IPS DF 19.7 (cell line): ENCODE measurements at places on chromosomes 5 and 9.
A peak's percentile ranks its signal among the peaks of the same experiment; 100 is the strongest.

DNA sequence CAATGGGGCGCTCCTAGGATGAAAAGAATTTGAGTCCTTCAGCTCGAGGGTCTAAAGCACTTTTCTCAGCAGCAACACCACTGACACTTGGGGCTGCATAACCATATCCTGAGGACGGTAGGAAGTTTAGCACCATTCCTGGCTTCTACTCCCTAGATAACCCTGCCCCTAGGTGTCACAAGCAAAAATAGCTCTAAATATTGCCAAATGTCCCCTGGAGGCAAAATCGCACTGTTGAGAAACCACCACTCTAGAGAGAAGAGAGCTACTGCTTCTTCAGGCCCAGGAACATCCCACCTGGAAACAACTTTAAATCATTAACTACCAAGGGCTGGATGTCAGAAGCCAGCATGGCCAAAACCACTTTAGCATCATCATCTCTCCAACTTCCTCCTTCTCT is 29.8 kb downstream of the MYO10 start:
- no peak for DNase-seq

GRCh38 chr5:157186309-157187045 is 5.8 kb downstream of the ITK start:
- no peak for DNase-seq

- no peak for DNase-seq
Measured at GRCh38 chr5:65066387-65067146, 297.8 kb downstream of the CWC27 start.

DNA sequence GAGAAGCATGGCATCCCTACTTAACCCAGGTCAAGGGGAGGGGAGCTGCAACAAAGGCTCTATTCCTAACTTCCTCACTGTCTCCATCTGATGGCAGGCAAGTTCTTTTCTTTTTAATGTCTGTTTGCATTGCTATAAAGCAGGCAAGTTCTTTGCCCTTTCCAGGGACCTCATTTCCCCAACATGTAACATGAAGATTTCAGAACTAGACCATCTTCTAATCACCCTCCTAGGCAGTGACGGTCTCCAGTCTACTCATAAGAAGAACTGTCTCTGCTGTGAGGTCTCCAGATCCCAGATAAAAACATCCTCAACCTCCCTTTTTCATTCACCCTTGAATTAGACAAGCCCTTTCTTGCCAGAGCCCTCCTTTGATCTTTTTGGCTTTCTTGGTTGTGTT is 42.1 kb downstream of the PPP1R2B start:
- no peak for DNase-seq

GRCh38 chr5:149235841-149236240 is 35.8 kb upstream of the AFAP1L1 start:
- no peak for DNase-seq

GRCh38 chr5:36442796-36443195 is 141.1 kb upstream of the RANBP3L start:
- no peak for DNase-seq

DNA sequence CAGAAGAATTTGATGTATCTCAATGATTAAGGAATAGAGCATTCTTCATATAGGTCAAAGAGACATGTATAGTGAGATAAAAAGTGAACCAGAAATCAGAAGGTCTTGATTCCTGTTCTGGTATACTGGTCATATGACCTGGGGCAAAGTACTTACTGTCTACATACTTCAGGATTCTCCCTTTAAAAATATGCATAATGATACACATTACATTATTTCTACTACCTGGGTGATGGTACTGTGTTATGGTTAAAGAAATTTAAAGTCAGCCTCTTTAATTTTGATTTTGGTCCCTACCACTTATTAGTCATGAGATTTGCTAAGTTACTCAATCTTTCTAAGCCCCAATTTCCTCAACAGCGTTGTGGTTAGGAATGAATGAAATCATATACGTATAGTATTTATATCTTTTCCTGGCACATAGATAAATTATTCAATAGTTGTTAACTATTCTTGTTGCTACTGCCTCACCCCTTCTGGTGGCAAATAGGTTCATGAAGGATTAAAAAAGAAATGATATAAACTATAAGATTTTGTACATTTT is 984.1 kb downstream of the TLE4 start:
- no peak for DNase-seq

GRCh38 chr9:131722255-131722654 is 17.6 kb downstream of the RAPGEF1 start:
- DNase-seq, result no peak

- DNase-seq, result no peak
Measured at GRCh38 chr9:95506428-95506677, 10.4 kb downstream of the PTCH1 start.

GRCh38 chr9:83479765-83480164 is 58.4 kb downstream of the FRMD3 start:
- DNase-seq, result no peak

GRCh38 chr9:76626980-76627379 is 137.3 kb upstream of the PCA3 start:
- no peak for DNase-seq

GRCh38 chr5:111120911-111121310 is 28.8 kb downstream of the WDR36 start:
- DNase-seq, result no peak

- no peak for DNase-seq
Measured at GRCh38 chr9:125137200-125137599, 6.1 kb downstream of the SCAI start.

GRCh38 chr9:95419444-95419843 is 97.3 kb downstream of the PTCH1 start:
- no peak for DNase-seq

- no peak for DNase-seq
Measured at GRCh38 chr5:84092738-84093137, 291.9 kb downstream of the EDIL3 start.

DNA sequence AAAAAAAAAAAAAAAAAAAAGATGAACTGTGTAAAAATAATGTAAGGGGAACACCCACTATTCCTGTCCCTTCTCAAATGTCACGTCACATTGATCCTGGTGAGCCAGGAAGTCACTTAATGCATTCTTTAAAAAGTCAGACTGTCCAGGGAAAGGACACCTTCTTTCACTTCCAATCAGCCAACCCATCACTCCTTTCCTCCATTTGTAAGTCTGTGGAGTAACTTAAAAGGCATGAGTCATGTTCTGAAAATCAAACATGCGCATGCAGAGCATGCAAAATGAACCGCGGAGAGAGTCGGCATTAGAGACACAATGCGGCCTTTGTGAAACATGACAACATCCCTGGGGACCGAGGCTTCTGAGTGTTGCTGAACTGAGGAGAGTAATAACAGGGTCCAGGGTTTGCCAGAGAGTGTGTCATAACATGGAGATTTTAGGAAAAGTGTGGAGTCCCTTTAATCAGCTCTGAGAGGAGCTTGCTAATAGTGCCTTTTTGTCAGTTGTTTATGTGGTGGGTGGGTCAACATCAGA is 77.6 kb upstream of the SEMA6A start:
- DNase-seq, result peak; percentile 47

DNA sequence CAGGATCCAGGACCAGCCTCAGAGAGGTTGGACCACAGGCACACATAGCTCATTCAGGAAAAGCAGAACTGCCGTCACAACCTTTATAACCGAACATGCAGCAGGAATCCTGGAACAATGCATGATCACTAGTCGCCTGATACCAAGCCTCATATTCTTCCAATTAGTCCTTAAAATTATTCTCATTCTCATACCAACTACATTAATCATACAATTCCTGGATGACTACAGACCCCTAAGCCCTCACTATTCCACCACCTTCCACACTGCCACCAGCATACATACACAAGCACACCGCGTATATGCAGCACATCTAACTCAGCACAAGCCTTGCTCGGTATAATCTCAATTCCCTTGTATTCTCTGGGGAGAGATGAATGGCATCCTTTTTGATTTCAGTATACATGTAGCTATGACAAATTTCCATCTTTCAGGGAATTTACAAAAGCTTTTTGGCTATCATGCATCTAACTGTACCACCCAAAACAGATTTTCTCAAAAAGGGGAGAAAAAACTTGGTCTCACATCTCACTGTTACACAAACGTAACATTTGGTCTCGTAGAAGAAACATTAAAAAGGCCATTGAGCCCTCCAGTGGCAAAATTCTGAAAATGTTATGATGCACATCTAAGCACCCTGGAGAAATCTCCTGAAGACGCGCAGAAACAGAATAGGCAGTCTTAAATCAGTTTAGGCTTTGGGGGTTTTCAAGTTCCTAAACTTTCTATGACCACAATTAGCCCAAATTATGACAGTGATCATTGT is 46.2 kb downstream of the MCTP1 start:
- DNase-seq, result no peak

- no peak for DNase-seq
Measured at GRCh38 chr5:173664154-173664526, 47.7 kb upstream of the BOD1 start.

DNA sequence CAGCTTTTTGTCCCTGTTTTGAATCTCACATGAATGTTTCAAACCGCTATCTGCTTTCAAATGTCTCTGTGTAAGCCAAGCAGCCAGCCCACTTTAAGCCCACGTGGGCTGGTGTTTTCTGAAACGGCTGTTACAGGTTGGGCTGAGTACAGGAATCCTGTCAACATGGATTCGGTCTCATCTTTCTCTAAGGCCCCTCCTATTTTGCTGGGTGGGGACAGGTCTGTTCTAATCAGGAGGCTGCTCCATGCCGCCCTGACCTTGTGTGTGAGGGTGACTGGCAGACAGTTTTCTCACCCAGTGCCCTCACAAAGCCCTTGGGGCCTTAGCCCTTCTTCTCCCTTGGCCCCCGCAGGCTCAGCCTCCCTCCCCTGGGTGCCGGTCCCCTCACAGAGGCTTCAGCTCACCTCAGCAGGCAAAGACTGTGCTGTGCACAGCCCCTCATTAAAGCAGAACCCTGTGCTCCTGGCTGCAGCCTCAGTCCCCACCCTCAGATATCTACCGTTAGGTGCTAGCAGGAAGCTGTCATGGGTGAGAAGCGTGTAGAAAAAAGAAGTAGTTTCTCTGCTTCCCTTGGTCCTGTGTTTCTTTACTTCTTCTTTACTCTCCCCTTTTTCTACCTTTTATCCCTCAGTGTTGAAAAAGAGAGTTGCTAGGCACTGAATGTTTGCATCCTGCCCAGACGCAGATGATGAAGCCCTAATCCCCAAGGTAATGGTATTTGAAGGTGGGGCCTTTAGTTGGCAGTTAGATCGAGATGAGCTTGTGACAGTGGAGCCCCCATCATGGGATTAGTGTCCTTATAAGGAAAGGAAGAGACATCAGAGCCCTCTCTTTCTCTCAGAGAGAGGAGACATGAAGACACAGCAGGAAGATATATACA is 205.7 kb downstream of the ADAMTS12 start:
- DNase-seq, result no peak

DNA sequence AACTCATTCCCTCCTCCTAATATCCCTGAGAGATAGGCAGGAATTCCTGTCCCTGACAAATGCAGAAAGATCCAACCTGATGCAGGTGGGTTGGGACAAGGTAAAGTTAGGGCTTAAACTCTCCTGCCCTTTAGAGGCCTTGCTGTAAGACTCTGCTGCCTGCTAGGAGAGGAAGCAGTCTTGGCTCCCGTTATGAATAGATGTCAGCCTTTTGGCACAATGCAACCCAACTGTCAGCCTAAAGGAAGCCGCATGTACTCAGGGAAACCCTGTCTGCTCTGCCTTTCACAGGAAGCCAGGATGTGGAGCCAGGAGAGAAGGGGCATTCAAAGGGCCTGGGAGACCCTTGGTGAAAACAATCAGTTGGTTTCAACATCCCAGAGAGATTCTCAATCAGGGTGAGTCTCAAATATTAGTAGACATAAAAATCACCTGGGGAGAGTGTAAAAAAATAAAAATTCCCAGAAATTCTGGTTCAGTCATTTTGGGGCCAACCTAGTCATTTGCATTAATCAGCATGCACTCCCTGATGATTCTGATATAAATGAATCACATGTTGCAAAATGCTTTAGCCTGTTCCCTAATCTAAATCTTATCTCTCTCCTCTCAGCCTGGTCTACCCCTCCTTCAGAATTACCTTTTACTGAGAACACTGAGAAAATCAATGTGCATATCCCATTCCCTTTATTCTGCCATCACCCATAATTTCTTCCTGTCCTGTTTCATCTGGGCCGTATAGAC is 136.2 kb upstream of the TRIM32 start:
- no peak for DNase-seq

- DNase-seq, result no peak
Measured at GRCh38 chr9:2319421-2319820, 302.2 kb upstream of the VLDLR start.

GRCh38 chr9:123640792-123641222 is 284.8 kb downstream of the CRB2 start:
- DNase-seq, result no peak

GRCh38 chr5:60312098-60312497 is 387.9 kb downstream of the DEPDC1B start:
- no peak for DNase-seq

DNA sequence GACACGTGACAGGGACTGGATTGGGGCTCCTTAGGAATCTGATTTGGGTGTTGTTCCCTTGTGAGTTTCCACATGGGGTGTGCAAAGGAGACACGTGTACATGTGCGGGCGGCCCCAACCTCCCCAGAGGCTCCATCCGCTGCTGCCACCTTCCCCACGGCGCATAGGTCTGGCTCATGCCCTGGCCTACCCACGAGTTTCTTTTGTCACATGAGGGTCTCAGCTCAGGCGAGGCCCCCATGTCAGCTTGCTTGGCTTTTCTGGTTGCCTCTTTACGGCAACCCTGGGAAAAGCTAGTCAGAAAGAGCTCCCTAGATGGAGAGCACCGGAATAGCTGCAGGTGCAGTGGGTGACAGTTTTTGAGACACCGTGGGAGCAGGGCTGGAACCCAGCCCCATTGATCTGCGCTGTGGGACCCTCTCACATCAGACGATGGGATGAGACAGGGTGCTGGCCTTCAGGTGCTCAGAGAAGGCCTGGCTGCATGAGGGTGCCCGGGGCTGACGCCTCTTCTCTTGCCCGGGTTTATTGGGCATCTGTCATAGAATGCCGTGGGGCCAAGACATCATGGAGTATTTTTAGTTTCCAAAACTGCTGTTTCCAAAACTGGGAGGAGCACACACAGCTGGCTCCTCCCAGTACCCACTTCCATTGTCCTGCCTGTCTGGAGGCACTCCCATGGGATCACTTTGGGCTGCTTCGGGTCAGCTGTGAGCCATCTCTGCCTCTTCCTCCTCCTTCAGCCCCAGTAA is 107.8 kb downstream of the WNK2 start:
- DNase-seq, result no peak

GRCh38 chr5:89246252-89246651 is 363.3 kb upstream of the MEF2C start:
- DNase-seq, result no peak

DNA sequence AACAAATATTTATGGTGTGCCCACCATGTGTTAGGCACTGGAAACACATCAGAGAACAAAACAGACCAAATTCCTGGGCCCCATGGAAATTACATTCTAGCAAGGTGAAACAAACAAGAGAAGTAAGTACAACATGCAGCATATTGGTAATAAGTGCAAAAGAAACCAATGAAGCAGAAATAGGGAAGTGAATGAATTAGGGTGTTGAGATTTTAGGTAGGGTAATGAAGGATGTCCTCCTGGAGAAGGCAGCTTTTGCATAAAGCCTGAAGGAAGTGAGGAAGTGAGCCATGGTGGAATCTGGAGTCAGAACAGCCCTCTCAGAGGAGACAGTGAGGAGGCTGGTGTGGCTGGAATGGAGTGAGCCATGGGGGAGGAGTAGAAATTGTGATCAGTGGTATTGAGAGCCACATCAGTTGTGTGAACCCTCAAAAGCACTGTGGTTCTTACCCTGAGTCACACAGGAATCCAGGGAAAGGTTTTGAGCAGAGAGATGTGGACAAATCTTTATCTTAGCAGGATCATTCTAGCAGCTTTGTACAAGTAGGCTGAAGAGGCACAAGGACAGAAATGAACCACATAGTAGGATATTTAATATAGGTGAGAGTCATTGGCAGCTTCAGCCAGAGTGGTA is 52.7 kb upstream of the ARL15 start:
- no peak for DNase-seq
